ENCODE measurements at places on chromosomes 2 and 18. TPM values are rescaled to one million over a fixed set of nuclear protein-coding genes. Genes with fewer than 3 reads are reported as not detected.

GRCh38 chr2:126041391-126042047 is 614.4 kb upstream of the GYPC start:
- H3K4me1 ChIP-seq, result no peaks in the 10 kb centered on the region
- no peak overlapping the region for H3K4me3 ChIP-seq
- H3K36me3 ChIP-seq, result no peaks in the 10 kb centered on the region
- DNase-seq, result no peak

DNA sequence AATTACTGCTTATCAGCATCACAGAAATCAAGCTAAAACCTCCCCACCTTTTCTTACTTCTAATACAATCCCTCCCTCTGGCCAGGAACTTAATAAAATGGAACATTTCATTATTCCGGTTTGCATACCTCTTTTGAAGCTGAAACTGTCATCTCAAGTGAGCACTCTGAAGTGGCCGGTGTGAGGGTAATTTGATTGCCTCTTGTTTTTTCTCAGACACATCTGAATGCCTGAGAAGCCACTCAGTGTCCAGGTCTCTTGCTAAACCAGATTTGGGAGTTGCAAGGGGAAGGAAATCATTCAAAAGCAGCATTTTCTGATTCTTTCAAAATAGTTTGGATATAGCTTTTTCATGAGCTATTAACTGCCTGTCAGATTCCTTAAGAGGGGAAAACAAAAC is 190.3 kb downstream of the C1D start:
- no peaks in the 10 kb centered on the region for H3K36me3 ChIP-seq
- no peaks in the 10 kb centered on the region for H3K27me3 ChIP-seq
- DNase-seq, result no peak

GRCh38 chr18:1413323-1413675 is 508.6 kb downstream of the ADCYAP1 start:
- DNase-seq, result no peak
- H3K27me3 ChIP-seq, result no peaks in the 10 kb centered on the region
- H3K4me3 ChIP-seq, result no peak overlapping the region

Gene CRYGB
- not detected for total RNA-seq

- no peaks in the 10 kb centered on the region for H3K4me1 ChIP-seq
- DNase-seq, result no peak
- H3K4me3 ChIP-seq, result no peak overlapping the region
- no peaks in the 10 kb centered on the region for H3K27me3 ChIP-seq
- H3K36me3 ChIP-seq, result peaks cover 3% of the 10 kb centered on the region
Observed at GRCh38 chr2:159450180-159450579, 163.7 kb upstream of the WDSUB1 start.

Gene CENPA
- 8.4 TPM for total RNA-seq

Measured in upper lobe of left lung (tissue), 6 donors.